NCI-H1048 (cell line): ENCODE measurements at places on chromosomes 6 and 20.

GRCh38 chr6:170459451-170459850 lies 93.7 kb downstream of the PSMB1 start:
- no peak for DNase-seq

GRCh38 chr6:45002390-45003105 lies 325.6 kb upstream of the RUNX2 start:
- DNase-seq, result no peak

- DNase-seq, result no peak
Observed at GRCh38 chr6:150664091-150664490, 64.4 kb downstream of the PLEKHG1 start.

GRCh38 chr20:38859070-38859690 lies 53.7 kb downstream of the PPP1R16B start:
- DNase-seq, result no peak

DNA sequence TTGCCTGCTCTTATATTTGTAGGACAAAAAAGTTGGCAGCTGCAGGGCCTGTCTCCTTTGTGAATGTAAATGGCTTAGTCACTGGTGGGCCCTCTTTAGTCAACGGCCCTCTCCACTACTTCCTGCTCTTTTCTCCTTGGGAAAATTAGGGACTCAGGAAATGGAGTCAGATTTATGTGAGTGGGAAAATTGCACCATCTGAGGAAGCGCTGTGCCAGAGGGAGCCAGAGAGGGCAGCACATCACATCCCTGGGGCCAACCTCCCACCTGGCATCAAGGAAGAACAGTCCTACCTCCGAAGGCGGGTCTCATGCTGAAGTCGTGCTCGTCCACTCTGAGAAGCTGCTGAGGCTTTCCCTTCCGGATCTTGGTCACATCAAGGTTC lies 15.6 kb downstream of the GABRR2 start:
- DNase-seq, result no peak

DNA sequence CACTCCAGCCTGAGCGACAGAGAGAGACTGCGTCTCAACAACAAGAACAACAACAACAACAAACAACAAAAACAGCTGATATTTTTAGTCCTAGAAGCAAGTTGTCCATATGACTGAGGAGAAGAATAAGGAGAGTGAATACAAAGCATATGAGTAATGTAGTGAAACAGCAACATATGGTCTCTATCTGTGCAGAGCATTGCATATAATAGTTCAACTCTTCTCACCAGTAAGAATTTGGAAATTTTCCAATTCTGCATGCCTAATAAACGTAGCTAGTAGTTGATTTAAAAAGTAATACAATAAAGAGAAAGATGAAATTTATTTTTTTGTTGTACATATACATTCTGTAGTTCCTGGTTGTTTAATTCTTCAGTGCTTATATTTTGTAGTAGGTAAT lies 129.7 kb upstream of the FAM83B start:
- no peak for DNase-seq

DNA sequence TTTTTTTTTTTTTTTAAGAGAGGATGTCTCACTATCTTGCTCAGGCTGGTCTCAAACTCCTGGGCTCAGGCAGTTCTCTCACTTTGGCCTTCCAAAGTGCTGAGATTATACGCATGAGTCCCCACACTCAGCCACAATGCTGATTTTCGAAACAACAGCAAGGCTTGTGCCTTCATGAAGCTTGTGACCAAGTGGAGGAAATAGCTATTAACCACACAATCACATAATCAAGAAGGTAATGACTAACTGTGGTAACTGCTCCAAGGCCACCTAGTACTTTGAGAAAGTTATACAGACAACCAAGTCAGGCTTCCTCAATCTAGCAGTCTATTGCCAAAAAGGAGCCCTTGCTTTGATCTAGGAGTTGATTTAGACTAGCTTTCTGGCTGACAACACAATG lies 46.3 kb downstream of the SOD2 start:
- no peak for DNase-seq

GRCh38 chr20:673603-674001 lies 2.0 kb downstream of the SCRT2 start:
- DNase-seq, result no peak

GRCh38 chr20:33687370-33687915 lies 1.3 kb upstream of the E2F1 start:
- no peak for DNase-seq

DNA sequence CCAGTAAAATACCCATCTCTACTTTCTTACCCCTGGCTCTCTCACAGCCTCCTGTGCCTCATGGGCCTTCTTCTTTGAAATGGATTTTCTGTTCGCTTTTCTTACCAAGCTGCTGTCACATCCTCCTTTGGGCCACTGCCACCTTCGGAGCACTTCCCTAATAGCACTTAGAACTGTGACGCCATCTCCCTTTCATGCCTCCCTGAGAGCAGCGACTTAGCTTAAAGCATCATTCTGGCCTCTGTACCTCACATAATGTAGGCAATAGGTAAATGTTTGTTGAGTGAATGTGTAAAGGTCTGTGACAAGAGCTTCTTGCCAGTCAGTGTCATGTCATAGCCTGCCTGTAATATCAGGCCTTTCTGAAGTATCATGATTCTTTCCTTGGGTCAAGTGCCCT lies 78.8 kb downstream of the ADGRG6 start:
- DNase-seq, result no peak

DNA sequence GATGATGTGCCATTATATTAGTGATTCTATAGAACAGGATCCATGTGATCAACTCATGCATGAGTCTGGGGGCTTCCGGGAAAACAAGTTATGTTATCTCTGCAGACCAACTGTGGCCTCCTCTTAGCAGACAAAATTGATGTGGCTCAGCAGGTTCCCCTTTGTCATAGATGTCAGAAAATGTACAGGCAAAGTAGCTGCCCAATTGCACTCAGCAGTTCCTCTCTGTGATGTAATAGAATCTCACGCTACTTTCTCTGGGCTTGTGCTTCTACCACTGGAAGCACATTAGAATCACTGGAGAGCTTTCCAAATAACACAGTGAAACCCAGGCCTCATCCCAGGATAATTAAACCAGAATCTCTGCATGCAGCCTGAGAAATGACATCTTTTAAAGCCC lies 253.1 kb downstream of the SLC24A3 start:
- DNase-seq, result no peak

DNA sequence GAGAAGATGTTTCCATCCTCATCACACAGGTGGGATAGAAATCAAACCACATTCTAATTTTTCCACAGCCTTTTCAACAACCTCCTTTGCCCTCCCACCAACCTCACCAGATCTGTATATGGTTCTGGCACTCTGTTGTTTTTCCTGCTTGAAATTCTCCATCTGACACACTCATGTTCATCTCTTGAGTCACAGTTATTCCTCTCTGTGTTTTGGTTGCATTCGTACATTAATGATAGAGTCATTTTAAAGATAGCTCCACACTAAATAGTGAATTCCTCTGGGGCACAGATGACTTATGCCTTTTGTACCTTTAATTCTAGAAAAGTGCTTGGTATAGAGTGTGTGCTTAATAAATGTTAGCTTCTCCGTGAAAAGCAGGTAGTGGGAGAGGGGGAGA lies 1.4 kb upstream of the GCLC start:
- no peak for DNase-seq

GRCh38 chr20:32316667-32317066 lies 39.2 kb downstream of the KIF3B start:
- no peak for DNase-seq
